ENCODE measurements at places on chromosomes 6 and 20.

DNA sequence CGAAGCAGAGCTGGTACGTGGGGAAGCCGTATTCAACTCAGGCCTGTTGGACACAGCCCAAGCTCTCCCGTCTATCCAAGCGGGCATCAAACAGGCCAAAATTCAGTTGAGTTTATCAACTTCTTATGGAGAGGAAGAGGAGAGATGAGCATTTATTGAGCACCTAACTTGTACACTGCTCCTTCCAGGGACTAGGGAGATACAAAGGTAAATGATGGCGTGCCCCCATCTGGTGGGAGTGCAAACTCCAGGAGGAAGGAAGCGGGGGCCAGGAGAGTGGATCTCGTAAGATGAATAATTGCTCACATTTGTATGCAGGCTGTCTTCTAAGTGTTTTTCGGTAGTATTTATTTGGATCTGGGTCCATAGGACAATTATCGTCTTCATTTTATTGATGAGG, 146.6 kb downstream of the SOBP start:
- DNase-seq: no peak

- no peak for DNase-seq
These were observed 224.6 kb upstream of the FOXQ1 start for GRCh38 chr6:1087154-1087843.

DNA sequence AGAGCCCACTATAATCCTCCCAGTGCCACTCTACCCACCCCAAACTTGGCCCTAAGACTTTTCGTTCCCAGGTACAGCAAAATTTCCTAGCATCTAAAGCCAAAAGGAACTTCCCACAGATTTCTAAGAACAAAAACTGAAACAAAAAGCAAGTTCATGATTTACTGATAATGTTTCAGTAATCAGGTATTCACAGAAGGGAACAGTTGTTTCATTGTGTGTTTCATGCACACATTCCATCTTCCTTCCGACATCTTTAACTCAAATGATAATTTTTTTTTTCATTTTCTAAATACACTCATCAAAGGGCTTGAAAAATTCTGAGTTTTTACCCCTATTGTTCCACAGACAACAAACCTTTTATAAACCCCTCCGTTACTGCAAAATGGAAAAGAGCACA, 6.0 kb upstream of the BTN1A1 start:
- no peak for DNase-seq

DNA sequence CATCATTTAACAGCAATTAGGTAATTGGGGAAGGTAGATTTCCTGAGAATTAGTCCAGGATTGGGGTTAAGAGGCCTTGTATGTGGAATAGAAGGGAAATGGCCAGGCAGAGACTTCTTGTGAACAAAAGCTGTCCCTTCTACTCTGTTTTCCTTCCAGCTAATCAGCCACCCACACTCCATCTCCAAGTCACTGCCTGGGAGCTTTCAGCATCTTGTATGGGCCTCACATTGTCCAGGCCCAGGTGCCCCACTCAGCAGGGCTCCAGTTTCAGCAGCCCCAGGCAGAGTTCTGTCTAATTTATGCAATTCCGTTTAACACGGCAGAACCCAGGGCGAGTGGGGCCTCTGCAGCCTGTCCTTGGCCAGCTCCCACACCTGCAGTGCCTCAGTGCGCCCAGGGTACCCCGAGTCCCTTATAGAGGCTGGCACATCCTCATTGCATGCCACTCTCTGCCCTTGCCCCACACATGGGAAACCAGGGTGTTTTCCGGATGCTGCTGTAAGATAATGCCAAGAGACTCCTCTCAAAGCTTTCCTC, 113.0 kb downstream of the EDN3 start:
- DNase-seq: no peak

DNA sequence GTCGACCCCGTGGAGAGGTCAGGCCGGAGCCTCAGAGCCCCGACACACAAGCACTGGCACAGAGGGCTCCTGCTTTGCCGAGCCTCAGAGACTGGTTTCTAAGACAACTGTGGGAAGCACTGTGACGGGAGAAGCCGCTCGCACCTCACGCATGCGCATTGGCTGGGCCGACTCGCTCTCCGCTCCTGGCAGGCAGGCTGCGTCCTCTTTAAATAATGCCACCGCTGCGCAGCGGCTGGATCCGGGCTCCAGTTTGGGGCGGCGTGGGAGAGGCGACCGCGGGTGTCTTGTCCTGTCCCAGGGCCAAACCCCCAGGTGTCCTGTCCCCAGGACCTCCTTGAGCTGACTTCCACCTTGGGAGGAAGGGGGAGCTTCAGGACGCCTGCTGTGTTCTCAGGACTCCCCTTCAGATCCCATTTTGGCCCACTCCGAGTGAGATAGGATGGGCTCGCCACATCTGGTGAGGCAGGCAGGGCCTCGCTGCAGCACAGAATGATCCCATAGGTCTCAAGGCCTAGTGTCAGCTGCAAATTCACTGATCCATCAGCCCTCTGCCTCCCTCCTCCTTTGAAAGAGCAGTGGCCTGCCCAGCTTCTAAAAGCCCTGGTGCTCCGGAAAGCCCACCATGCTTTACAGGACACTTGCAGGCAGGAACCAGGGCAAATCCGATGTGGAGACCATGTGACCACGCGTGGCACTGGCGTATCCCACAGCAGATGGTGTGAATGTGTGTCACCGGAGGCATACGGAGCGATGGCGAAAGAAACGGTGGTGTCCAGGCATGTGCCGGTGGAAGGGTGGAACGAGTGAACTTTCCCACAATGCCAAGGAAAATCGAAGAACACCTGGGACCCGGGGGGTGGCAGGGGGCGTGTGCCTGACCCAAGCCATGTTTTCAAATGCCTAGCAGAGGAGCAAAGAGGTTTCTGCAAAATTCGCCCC, 169.3 kb upstream of the ZNF337 start:
- peak; percentile 49 for DNase-seq

- DNase-seq: no peak
These were observed 11.5 kb downstream of the CALHM5 start for GRCh38 chr6:116522896-116523295.

DNA sequence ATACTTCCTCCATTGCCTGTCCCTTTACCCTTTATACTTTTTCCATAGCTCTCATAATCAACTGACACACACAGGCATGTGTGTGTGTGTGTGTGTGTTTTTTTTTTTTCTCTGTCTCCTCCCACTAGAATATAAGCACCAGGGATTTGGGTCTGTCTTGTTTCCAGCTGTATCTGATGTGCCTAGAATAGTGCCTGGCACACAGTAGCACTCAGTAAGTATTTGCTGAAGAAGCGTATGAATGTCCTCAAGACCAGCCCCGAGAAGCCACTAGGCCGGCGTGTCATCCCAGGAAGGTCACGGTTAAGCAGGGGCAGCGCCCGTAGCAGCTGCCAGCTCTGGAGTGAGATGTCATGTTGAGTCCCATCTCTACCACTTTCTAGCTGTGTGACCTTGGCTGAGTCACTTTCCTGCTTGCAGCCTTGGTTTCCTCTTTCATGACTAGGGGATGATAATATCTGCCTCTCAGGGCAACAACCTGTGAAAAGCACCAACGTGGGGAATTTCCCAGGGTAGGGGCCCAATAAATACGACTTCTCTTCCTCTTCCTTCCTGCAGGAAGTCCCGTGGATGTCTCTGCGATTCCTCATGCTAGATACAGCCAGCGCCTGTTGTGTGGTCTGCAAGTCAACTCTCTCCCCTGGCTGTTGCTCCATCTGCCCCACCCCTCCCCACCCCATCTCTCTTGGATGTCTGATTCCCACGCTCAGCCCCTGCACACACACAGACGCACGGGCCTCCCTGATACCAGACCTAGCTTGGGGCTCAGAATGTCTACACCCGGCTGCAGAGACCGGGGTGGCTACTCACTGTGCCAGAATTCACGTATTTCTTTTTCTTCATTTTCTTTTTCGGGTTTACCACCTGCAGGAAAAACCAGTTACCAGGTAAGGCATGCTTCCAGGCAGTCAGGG, 58.1 kb downstream of the RAB44 start:
- DNase-seq: peak; percentile 77

- no peak for DNase-seq
These were observed 87.5 kb downstream of the MDN1 start for GRCh38 chr6:89731924-89732567.

DNA sequence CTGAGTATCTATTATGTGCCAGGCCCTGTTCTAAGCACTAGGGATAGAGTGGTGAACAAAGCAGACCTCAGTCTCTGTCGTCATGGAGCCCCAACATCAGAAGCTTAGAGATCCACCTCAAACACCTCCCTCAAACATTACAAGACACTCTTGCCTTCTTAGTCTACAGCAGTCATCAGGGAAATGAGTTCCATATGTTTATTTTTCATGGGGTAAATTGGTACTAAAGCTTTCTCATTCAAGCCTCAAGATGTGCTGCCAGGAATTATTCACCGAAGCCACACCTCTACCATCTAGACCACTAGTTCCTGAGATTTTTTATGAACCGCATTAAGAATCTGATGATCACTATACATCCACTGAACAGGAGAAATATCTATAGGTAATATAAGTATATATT, 59.0 kb upstream of the TFB1M start:
- no peak for DNase-seq

DNA sequence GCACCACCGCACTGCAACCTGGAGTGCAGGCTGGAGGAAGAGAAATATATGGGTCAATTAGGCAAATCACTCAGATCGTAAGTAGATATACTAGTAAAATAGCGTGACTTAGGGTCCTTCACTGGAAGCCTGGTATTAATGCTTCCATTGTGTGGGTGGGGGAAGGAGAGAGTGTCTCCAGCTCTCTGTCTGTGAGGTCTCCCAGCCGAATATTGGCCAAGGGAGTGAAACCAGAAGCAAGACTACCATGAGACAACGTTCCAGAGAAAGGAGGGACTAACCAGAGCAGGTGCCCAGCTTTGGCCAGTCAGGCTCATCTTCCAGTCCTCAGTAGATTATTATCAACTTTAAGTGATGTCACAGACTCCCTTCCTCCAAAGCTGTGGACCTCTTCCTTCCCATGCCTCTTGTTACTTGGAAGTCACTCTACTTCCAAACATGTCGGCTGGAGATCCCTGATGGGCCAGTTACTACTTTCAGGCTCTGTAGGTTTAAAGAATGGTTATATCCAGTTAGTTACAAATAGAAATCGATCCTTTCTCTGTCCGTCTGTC, 28.8 kb downstream of the MTHFD1L start:
- DNase-seq: no peak

- DNase-seq: no peak
These were observed 776 bp downstream of the PPIL1 start for GRCh38 chr6:36873612-36874442.

GRCh38 chr6:113854531-113855499, 2.3 kb upstream of the MARCKS start:
- DNase-seq: peak; percentile 87

DNA sequence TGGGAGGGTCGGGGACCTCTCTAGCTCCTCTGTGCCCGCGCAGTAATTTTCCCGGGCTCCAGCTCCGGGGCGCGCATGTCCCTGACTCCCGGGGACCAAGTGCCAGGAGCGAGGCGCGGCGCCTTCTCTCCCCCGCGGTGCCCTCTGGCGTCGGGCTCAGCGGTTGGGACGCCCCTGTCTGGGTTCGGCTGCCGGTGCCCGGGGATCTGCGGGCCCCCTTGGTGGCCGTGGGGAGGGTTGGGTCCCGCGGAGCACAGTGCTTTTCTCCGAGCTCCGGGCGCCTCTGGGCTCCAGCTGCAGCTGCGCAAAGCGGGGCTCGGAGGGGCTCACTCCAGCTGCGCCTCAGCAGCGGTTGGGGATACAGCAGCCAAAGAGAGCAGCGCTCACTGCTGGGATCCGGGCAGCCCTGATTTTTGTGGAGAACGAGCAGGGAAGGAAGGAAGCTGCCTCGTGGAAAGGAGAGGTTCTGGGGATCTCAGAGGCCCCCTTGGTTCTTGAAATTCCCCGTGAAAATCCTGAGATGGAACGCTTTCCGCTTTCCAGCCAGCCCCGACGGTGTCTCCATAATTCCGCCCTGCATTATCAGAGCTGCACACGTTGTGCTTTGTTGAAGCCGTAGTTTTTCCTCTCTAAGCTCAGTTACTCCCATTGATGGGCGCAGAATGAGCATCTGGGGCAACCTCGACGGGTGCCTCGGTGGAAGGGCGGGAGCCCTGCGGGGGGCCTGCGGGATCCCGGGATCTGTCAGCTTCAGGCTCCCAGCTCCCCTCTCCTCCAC, 861 bp downstream of the PPP1R14C start:
- no peak for DNase-seq

DNA sequence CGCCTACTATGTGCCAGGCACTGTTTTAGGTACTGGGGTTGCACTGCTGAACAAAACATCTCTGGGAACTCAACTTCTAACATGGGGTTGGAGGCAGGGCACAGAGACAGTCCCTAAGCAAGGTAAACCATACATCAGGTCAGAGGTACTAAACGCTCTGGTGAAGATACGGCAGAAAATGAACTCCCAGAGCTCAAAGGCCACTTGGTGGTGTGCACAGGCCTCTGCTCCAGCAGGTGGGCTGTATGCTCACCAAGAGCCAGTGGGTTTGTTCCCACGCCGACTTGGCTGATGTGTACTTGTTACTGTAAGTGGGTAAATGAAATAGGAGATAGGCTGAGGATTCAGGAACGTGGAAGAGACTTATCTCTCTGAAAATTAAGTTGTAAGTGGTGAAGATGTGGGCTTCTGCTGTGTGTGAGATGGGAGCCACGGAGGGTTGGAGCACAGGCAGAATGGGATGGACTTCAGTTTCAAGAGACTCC, 133.4 kb downstream of the PREX1 start:
- no peak for DNase-seq

GRCh38 chr6:30491991-30492952, 3.0 kb downstream of the HLA-E start:
- no peak for DNase-seq

DNA sequence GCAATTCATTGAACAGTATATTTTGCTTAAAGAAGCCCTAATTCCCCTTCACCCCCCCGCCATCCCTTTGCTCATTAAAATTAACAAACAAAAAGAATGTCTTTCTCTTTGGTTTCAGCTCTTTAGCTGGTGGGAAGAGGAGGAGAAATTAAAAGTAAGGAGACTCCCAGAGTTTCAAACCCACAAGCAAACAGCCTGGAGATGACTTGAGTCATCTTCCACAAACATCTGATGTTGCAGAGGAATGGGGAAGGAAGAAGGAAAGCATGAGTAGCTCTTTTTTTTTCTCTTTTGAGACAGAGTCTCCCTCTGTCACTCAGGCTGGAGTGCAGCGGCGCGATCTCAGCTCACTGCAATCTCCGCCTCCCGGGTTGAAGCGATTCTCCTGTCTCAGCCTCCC, 189.6 kb downstream of the ADAT2 start:
- no peak for DNase-seq

Measured in GM06990 (cell line).